ENCODE measurements at places on chromosomes 11 and 22.

GRCh38 chr11:118007040-118007439 lies 20.8 kb downstream of the IL10RA start:
- no peak for DNase-seq

GRCh38 chr11:66509131-66509561 lies 1.3 kb upstream of the BBS1 start:
- no peak for DNase-seq

GRCh38 chr22:29780748-29781676 lies 13.8 kb downstream of the UQCR10 start:
- DNase-seq = no peak

- DNase-seq = no peak
These were observed 84.0 kb upstream of the RTL6 start for GRCh38 chr22:44582016-44582415.

DNA sequence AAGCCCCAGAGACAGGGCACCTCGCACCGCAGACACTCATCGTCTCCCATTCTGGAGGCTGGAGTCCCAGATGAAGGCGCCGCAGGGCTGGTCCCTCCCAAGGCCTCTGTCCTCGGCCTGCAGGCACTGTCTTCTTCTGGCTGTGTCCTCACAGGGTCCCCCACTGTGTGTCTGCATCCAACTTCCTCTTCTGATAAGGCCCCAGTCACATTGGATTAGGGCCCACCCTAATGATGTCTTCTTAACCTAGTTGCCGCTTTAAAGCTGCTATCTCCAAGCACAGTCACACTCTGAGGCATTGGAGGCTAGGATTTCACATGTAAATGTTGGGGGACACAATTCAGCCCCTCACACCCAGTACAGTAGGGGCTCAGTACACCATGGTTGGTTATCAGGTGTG lies 48.9 kb downstream of the DHCR7 start:
- no peak for DNase-seq

- DNase-seq = no peak
These were observed 362.3 kb upstream of the KIRREL3 start for GRCh38 chr11:127362754-127363308.

DNA sequence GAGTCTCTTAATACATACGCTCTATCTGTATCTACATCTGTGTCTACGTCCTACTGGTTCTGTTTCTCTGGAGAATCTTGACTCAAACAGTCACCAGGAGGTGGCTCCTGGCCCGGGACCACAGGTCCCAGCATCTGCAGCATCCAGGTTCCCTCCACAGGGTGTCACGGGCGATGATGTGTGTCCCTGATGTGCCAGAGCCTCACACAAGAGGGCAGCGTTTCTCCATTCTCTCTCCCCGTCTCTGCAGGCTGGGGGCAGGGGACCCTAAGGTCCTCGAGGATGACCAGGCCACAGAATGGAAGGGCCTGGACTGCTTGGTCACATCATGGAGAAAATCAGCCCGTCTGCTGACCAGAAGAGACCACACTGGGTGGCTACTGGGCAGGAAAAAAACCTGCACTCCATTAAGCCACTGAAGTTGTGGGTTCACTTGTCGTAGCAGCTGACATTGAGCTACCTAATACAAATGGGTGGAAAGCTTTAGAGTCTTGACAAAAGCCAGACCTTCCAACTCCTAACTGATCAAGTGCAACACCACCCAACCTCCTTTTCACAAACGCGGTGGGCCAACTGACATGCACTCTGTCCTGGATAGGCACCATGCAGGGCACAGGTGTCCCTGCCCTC lies 392.5 kb downstream of the CTTN start:
- no peak for DNase-seq

- DNase-seq = no peak
These were observed 906.9 kb upstream of the RAG2 start for GRCh38 chr11:37504921-37505320.

DNA sequence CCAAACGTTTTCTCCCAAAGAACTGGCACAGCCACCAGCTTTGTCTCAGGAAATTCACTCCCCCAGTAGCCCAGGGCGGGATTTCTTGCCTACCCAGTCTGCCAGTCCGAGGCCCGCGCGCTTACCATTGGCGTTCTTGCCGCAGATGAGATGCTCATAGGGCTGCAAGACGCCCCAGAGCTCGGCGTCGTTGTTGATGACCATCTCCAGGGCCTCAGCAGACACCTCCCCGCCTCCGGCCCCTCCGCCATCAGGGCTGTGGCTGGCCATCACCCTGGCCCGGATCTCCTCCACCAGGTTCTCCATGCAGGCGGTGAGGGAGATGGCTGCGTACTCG lies 1.3 kb downstream of the ABTB2 start:
- DNase-seq = no peak

- no peak for DNase-seq
These were observed 744.3 kb downstream of the NTM start for GRCh38 chr11:132114743-132115142.

DNA sequence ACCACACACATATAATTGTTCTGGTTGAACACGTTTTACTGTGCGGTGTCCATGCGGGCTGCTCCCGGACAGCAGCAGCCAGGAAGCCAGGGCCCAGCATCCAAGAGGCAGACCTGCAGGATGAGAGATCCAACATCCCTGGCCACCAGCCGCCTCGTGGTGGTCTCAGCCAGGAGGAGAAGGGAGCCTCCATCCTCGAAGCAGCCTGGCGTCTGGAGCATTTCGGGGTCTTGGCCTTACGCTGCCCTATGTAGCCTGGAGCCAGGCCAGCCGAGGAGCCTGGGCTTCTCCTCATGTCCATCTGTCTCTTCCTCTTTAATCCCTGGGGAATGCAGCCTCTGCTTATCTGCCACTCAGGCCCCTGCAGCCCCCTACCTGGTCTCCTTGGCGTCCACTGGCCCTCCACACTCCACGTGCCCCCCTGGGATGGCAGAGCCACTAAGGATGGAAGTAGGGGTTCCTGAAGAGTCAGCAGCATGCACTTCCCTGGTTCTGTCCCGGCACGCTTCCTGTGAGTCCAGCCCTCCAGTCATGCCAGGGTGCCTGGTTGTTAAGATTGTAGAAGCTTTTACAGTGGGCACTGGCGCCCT lies 253.2 kb downstream of the TBC1D22A start:
- no peak for DNase-seq

- DNase-seq = peak; percentile 99
These were observed at the start of gene KCNQ1OT1 for GRCh38 chr11:2699531-2700414. Gene KCNQ1OT1 (minus strand): TSS chr11:2699994.

GRCh38 chr11:115709297-115709696 lies 205.1 kb upstream of the CADM1 start:
- no peak for DNase-seq

DNA sequence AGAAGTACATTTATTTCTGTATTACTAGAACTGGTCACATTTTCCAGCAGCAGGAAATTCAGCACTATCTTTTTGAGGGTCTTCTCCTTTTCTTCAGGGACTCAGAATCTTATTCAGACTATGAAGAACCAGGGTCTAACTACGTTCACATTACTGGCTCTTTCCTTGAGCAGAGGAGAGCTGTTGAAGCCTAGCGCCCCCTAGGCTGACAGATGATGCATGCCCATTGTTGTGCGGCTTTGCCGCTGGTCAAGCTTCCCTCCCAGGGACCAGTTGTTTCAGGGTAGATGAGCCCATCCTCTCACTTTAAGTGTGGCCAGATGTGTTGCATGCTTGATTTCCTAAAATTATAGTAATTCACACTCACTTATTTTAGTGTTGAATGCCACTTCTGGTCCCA lies 168.2 kb upstream of the PDGFD start:
- no peak for DNase-seq

- no peak for DNase-seq
These were observed 54.5 kb upstream of the FBXO3 start for GRCh38 chr11:33828604-33829429.

GRCh38 chr22:25202290-25202921 lies 2.7 kb downstream of the CRYBB3 start:
- peak; percentile 83 for DNase-seq

DNA sequence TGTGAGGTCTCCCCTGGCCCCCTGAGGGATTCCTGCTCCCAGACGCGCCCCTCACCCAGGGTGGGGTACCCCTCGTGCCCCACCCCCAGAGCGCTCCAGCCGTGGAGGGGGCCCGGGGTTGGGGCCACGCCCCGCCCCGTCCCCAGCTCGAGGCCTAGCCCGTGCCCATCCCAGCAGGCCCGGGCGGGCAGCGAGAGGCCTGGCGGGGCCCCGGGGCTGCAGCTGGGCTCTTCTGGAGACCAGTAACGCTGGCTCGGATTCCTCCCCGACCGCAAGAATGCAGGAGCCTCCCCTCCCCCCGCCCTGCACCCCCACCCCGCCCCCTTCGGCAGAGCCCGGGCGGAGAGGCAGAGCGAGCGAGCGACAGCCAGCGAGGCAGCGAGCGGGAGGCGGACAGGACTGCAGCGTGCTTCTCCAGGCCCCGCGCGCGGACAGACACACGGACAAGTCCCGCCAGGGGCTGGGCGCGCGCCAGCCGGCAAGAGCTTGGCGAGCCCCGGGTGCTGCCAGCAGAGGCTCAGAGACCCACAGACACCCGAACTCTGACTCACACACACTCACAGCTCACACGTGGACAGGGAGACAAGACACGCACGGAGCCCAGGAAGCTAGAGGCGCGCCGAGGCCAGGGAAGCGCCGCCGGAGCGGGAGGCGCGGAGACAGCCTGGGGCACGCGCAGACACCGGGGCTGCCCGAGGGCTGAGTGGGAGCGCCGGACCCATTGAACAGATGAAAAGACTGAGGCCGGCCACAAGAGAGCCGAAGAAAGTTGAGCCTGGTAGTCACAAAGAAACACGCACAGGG lies 15.2 kb downstream of the BCL9L start:
- no peak for DNase-seq

DNA sequence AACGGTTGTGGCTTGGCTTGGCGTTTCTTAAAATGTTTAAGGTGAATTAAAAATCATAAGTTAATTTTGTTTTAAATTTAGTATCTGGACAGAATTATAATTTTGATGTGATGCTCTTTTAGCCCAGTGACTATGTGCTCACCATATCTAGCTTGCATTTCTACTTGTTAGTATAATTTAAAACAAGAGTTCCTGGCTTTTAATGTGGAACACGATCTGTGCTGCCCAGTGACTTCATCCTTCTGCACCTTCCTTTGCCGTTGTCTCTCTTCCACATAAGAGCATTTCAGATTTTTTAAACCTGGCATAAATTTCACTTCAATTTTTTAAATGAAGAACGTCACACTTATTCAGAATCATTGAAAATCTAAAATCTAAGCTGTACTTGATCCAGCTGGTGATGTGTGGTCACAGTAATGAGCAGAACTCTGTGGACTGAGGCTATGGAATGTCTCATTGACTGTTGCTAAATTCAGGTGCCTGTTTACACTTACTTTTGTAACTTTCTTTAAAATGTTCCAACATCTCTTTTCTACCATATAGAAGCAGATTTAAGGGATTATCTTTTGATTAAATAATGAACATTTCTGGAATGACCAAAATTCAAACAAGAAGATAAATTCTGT lies 75.4 kb upstream of the ADSL start:
- DNase-seq = no peak

GRCh38 chr11:122097419-122098001 lies 18.5 kb downstream of the BLID start:
- no peak for DNase-seq

- DNase-seq = no peak
These were observed 99.3 kb upstream of the FSHB start for GRCh38 chr11:30131535-30131934.

GRCh38 chr22:22060200-22061084 lies 77.9 kb upstream of the TOP3B start:
- DNase-seq = peak; percentile 46

Data from HuH-7.5 (cell line).